Lung (tissue), 17 donors: ENCODE measurements at places on chromosomes 5 and 9. TPM values are rescaled to one million over a fixed set of nuclear protein-coding genes. Genes with fewer than 3 reads are reported as not detected.

Gene TIFAB
- 0.15 TPM for total RNA-seq

GRCh38 chr9:113705928-113706519 is 170.1 kb upstream of the ZNF618 start:
- no peaks in the 10 kb centered on the region for H3K27me3 ChIP-seq
- peak; percentile 67 for DNase-seq
- H3K4me1 ChIP-seq, result no peaks in the 10 kb centered on the region
- no peaks in the 10 kb centered on the region for H3K36me3 ChIP-seq
- no peak overlapping the region for H3K4me3 ChIP-seq

- H3K4me1 ChIP-seq, result no peaks in the 10 kb centered on the region
- no peaks in the 10 kb centered on the region for H3K27me3 ChIP-seq
- no peaks in the 10 kb centered on the region for H3K36me3 ChIP-seq
- H3K4me3 ChIP-seq, result no peak overlapping the region
Measured at GRCh38 chr5:132628814-132629213, 29.2 kb upstream of the IL13 start.

DNA sequence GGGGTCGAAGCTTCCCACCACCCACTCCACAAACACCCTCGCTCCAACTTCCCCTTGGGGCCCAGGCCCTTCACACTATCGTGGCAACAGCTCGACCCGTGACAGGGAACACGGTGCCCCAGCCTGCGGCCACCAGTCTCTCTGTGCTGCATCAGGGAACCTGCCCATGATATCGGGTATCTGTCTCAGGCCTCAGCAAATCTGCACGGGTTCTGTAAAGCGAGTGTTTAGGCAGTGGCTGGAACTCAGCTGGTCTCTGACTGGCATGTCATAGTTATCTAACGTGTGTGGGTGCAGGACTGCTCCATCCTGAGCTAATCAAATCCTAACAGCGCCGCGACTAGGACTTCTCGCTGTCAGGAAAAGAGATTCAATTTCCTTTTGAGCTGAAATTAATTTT is 42.9 kb downstream of the DBH start:
- no peaks in the 10 kb centered on the region for H3K36me3 ChIP-seq
- peaks cover 30% of the 10 kb centered on the region for H3K4me1 ChIP-seq
- DNase-seq, result no peak
- no peak overlapping the region for H3K4me3 ChIP-seq

GRCh38 chr9:32218100-32218767 is 166.2 kb upstream of the ACO1 start:
- no peaks in the 10 kb centered on the region for H3K4me1 ChIP-seq
- no peak overlapping the region for H3K4me3 ChIP-seq
- no peaks in the 10 kb centered on the region for H3K27me3 ChIP-seq
- DNase-seq, result no peak

DNA sequence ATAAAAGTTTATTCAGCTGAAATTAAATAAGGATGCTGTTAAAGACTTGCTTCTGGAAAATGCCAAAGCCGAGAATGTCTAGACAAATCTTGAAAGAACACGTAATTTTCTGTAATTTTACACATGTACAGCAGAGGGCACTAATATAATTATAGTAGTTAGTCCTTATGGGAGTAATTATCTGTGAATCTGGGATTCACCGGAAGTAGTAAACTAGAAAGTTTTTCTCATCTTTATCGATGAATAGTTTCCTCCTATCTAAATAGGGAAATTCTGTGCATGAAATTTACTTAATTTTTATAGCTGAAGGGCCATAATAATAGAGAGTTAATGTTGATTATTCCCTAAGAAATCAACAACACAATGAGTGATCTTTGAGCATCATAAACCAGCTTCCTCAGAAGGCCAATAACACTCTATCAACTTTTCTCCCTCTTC is 18.4 kb upstream of the CNTLN start:
- no peak overlapping the region for H3K27ac ChIP-seq
- no peaks in the 10 kb centered on the region for H3K4me1 ChIP-seq
- no peaks in the 10 kb centered on the region for H3K36me3 ChIP-seq
- DNase-seq, result no peak

DNA sequence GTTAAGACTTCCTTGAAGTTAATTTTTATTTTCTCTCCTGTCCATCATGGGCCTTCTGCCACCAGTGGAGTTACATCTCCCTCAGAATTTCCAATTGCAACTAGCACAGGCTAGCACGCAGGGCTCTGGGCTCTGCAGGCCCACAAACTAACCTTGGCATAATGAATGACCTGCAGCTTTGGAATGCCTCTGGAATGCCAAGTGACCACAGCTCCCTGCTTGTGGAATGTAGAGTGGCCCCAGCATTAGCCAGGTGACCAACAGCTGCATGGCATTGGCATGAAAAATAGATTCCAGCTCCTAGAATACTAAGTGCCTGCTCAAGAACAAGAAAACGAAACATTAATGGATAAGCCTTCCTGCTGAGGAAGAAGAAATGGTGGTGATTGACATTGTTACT is 726.1 kb downstream of the BRINP1 start:
- H3K27ac ChIP-seq, result no peak overlapping the region
- H3K36me3 ChIP-seq, result no peaks in the 10 kb centered on the region
- DNase-seq, result peak; percentile 50
- H3K4me1 ChIP-seq, result no peaks in the 10 kb centered on the region
